ENCODE measurements at places on chromosomes 13 and 19. TPM values are rescaled to one million over a fixed set of nuclear protein-coding genes. Genes with fewer than 3 reads are reported as not detected.

- DNase-seq, result peak; percentile 74
Measured at GRCh38 chr19:41334793-41335192, 18.9 kb downstream of the TGFB1 start.

GRCh38 chr19:23116802-23117571 lies at the start of gene ZNF730:
Gene ZNF730, plus strand, starts transcription at chr19:23117025. Its CDS starts 149 bp downstream, at chr19:23117174.
- peak; percentile 68 for DNase-seq

DNA sequence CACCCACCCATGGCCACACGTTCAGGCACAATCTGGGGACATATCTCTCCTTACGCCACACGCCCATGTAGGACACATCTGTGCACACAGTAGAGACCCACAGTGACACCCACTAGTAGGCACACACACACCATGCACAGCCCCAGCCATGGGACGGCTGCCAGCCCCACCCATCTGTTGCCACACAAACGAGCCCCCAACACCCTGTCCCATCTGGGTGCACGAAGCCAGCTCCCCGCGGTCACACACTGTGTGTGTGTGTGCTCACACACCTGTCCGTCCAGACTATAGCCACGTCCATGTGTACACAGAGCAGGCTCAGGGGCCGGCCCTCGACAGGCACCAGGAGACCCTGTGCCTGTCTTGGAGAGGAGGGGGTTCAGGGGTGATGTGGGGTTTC lies 10.6 kb downstream of the ERFL start:
- DNase-seq, result no peak

GRCh38 chr19:757811-758668 lies 7.1 kb downstream of the MISP start:
- no peak for DNase-seq

GRCh38 chr13:37966266-37966665 lies 96.7 kb upstream of the TRPC4 start:
- DNase-seq, result no peak

GRCh38 chr13:75195495-75196146 lies 286.3 kb downstream of the TBC1D4 start:
- no peak for DNase-seq

DNA sequence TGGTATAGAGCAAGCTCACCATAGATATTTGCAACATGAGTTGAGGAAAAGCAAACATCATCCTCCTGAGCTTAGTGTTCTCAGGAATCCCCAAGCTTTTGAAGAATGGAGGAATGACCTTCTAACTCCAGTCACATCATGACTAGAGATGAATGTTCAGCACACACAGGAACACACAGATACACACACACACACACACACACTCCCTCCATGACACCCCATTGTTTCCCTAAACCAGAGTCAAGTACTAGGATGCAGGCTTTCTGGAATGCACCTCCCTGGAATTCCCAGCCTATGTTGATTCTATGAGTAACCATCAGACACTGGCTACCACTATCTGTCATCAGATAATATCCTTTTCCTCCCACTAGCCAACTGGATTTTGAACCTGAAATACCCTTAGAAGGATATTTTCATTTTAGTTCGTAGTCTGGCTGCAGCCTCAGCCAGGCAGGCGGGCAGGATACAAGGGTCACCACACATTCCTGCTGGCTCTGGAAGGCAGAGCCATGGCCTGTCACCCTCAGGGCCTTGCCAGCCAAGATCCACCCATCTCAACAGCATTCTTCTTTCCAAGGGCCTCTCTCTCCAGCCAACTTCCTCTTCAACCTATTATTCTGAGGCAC lies 162.4 kb downstream of the FOXO1 start:
- DNase-seq, result no peak

DNA sequence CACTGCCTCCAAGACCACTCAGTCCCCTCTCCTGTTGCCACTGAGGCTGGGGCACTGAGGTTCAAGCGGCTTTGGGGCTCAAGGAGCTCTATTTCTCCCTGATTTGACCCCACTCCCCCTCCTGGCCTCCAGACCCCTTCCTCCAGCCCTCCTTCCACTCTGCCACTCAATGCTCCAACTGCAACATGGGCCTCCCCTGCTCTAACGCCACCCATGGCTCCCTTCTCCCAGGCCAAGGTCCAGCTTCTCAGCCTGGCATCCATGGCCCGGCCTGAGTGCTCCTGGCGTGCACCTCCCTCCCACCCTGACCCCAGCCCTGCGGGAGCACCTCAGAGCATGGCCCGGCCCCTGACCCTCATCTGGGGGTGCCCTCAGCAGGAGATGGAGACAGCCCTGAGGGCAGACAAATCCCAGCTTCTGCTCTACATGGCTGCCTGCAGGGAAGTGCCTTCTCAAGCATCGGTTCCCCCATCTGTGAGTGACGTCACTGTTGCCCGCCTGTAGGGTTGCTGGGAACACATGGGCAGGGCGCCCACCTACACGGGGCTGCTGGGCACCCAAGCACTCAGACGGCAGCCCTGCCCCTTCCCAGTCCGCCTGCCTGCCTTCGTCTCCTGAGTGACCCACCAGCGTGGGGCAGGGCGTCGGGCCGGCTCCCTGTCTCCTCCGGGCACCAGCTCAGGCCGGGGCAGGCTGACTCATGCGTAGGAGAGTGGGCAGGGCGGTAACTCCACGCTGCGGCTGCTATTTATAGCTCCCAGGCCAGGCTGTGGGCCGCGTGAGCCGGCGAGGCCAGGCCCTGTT lies 1.6 kb upstream of the DIRAS1 start:
- DNase-seq, result peak; percentile 51

DNA sequence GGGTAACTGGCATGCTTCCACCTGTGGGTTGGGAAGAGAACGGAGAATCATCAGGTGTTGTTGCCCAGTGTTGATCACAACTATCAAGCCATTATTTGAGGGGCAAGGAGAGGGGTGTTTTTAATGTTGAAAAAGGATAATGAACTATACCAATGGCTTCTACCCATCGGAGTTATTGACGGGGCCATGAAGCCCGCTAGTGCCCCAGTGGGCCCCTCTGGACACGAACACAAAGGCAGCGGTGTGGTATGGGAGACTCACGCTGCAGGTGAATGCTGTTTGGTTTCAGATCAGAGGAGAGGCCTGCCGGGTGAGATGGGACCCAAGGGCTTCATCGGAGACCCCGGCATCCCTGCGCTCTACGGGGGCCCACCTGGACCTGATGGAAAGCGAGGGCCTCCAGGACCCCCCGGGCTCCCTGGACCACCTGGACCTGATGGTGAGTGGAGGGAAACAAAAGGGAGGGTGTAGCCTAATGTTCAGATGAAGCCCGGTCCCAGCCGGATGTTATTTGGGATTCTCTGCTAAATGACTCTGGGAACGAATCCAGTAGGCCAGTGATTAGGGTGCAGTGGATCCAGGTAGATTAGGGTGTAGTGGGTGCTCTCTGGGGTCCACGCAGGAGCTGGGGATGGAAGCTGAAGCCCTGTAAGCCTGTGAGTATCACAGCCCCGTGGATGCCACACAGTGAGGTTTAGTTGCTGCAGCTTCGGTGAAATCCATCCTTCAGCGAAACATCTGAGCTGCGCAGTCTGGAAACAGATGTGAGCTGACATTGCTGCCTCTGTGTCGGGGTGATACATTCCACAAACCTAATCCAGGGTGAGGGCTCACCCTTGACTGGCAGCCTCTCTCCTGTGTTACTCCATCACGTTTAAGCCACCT lies 111.3 kb downstream of the RAB20 start:
- no peak for DNase-seq

DNA sequence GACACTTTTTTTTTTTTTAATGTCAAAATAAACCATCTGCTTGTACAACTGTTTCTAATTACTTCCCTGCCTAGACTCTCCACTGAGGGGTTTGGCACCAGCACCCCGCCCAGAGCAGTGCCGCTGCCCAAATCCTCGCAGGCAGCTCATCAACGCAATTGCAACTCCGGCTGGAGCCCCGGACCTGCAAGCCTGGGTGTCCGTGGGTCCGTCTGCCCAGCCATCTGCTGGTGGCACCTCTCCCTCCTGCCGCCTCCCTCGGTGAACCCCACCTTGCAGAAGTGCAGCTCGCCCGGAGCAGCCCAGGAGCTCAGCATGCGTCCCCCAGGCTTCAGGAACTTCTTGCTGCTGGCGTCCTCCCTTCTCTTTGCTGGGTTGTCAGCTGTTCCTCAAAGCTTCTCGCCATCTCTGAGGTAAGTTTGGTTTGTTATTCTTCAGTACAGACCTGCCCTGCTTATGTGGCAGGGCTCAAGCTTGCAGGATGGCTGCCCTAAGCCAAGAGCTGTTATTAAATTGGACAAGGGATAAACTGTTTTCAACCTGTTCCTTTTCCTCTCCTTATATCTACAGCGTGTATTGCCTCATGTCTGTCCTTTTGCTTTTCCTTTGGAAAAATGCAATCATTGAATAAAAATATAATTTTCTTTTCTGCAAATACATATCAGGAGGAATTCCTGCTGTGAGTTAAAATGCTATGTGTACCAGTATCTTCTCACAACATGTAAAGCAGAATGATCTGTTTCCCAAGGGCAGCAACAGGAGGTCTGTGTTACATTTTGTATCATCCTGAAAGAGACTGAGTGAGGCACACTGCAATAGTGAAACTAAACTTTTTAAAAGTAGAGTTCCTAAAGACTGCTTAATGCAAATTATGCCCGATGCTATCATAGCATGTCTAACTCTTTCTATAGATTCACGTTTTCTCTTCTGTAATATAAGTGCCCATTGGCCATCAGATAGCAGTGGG lies at the start of gene ITGBL1:
TSS of gene ITGBL1 (plus strand) at position 157 of the 967 bp plus-strand sequence. CDS start at position 316, 159 bp downstream.
- no peak for DNase-seq

DNA sequence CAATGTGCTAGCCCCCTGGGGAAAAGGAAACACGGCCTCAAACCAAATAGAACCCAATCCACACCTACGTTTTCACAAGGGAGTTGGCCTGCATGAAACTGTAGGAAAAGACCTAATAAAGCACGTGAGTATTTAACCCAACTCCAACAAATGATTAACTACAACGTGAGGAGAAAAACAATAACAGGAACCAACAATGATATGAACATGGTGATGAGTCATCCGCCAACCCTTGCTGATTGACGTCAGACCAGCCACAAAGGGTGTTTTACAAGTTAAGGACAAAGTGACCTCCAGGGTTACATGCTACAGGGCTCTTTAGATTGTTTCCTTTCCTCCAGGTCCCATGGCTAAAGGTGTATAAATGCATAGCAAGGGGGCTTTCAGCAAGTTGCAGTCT lies 460.5 kb downstream of the COG6 start:
- DNase-seq, result no peak

DNA sequence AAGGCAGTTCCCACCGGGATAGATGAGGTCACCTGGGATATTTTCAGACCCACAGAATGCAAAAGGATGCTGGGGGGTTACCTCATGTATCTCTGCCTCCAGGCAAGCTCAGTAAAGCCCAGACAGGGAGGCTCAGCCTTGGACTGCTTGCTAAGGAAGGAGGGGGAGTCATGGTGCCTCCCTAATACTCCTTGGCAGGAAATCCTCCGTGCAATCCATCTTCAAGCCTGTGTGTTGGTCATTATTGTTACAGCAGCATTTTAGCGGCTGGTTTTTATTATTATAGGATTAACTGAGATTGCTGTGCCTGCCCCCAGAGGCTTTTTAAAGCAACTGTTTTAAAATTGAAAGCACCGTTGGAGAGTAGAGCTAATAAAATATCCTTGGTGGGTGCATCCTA lies 188.5 kb upstream of the UBL3 start:
- no peak for DNase-seq

DNA sequence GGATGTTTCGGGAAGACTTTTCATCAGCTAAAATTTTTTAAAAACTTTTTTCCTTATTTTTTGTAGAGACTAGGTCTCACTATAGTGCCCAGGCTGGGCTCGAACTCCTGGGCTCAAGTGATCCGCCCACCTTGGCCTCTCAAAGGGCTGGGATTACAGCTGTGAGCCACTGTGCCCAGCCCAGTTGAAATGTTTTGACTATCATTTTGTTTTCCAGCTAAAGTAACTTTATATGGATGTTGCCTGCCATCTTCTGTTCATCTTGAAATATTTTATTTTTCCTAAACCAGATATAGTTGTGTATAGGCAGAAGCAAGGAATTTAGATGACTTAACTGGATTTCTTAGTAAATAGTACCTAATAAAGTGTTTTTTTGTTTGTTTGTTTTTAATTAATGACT lies 7.0 kb downstream of the CAB39L start:
- DNase-seq, result no peak

- no peak for DNase-seq
Measured at GRCh38 chr13:63408331-63409189, 1992.9 kb upstream of the PCDH20 start.

RDH8 gene
- not detected for total RNA-seq

ERICH4 gene
- total RNA-seq, result not detected

SULT2A1 gene
- total RNA-seq, result not detected

SIGLECL1 gene
- not detected for total RNA-seq

CACNA1A gene
- 1.7 TPM for total RNA-seq

ATP4B gene
- total RNA-seq, result not detected

OLFM2 gene
- not detected for total RNA-seq
